Activated CD4-positive, alpha-beta memory T cell treated with anti-CD3 and anti-CD28 coated beads for 36 hours (primary cell): ENCODE measurements at places on chromosomes 4 and X. TPM values are rescaled to one million over a fixed set of nuclear protein-coding genes. Genes with fewer than 3 reads are reported as not detected.

Gene PLXNB3
- total RNA-seq, result 0.69 TPM

Gene SPACA5
- total RNA-seq, result not detected

Gene DSPP
- total RNA-seq, result not detected

Gene RIBC1
- total RNA-seq, result 0.57 TPM

Gene TEX11
- total RNA-seq, result not detected

Gene GSPT2
- total RNA-seq, result 8.8 TPM

Gene STS
- total RNA-seq, result 0.73 TPM

Gene GCNA
- 3.4 TPM for total RNA-seq

Gene FAM241A
- 3.1 TPM for total RNA-seq

Gene GRXCR1
- total RNA-seq, result not detected

Gene GAGE12J
- not detected for total RNA-seq

Gene OTUD6A
- total RNA-seq, result not detected

Gene MAGEA1
- not detected for total RNA-seq

Gene VCX3A
- total RNA-seq, result not detected

Gene KIT
- not detected for total RNA-seq

Gene PSAPL1
- total RNA-seq, result not detected

Gene ALG13
- total RNA-seq, result 40.1 TPM

Gene HTRA3
- not detected for total RNA-seq

Gene RAB39B
- 15.3 TPM for total RNA-seq

Gene SORCS2
- 0.07 TPM for total RNA-seq
